ENCODE measurements at places on chromosomes 4 and X.

- DNase-seq: no peak
Measured at GRCh38 chrX:1531096-1531890, 5.7 kb downstream of the P2RY8 start.

- no peak for DNase-seq
Measured at GRCh38 chr4:145956288-145956890, 17.8 kb upstream of the ZNF827 start.

DNA sequence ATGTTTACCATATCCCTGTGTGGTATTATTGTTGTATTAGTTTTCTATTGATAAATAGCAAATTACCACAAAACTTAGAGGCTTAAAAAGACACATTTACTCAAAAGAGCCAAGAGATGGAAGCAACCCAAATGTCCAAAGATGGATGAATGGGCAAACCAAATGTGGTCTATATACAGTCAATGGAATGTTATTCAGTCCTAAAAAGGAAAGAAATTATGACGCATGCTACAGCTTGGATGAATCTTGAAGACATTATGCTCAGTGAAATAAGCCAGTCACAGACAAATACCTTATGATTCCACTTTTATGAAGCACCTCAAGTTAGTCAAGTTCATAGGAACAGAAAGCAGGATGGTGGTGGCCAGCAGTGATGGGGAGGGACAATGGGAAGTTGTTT lies 144.7 kb downstream of the QDPR start:
- DNase-seq: no peak

DNA sequence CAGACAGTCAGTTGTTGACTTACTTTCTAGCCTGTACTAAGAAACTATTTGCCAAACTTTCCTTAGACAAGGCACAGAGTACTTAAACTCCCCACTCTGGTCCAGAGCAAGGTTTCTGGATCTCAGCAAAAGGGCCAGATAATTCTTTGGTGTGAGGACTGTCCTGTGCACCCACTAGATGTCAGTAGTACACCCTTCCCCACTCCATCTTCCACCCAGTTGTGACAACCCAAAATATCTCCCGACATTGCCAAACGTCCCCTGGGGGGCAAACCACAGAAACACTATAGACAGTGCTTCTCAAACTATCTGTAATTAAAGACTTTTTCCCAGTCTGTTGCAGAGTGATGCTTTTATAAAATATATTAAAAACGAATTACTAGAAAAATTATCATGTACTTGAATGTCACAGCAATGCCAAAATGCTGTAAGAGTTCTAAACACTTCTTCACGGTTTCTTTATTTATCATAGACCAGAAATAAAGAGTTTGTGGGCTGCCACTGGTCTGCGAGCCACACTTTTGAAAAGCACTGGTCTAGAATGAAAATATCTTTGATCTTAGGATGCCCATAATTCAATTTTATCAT lies 203.5 kb downstream of the PRDM5 start:
- no peak for DNase-seq

- no peak for DNase-seq
Measured at GRCh38 chrX:88613338-88613737, 133.7 kb upstream of the CPXCR1 start.

GRCh38 chr4:3483471-3483921 lies 20.4 kb downstream of the DOK7 start:
- no peak for DNase-seq

- no peak for DNase-seq
Measured at GRCh38 chrX:134423606-134424005, 36.4 kb upstream of the HPRT1 start.

DNA sequence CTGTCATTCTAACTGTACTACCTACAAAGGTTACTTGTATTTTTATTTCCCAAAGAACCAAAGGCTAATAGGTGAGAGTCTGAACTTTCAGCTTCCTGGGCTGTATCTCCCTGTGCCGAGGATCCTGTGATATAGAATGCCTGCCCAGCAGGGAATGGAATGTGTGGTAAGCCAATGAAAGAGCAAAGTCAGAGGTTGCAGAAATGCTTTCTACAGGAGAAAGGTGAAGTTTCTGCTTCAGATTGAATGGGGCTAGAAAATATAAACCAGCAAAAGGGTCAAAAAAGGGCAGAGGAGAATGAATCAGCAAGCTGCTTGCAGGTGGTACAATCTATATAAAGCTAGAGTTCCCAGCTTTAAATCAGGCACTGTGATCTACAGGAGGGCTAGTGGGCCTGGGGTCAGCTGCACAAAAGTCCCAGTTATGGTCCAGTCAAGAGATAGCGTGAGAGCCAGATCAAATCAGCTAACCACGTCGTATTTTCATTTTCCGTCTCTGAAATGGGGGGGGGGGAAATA lies 146.1 kb downstream of the DCTD start:
- no peak for DNase-seq

GRCh38 chr4:142016031-142016430 lies 379.6 kb downstream of the IL15 start:
- DNase-seq: no peak

DNA sequence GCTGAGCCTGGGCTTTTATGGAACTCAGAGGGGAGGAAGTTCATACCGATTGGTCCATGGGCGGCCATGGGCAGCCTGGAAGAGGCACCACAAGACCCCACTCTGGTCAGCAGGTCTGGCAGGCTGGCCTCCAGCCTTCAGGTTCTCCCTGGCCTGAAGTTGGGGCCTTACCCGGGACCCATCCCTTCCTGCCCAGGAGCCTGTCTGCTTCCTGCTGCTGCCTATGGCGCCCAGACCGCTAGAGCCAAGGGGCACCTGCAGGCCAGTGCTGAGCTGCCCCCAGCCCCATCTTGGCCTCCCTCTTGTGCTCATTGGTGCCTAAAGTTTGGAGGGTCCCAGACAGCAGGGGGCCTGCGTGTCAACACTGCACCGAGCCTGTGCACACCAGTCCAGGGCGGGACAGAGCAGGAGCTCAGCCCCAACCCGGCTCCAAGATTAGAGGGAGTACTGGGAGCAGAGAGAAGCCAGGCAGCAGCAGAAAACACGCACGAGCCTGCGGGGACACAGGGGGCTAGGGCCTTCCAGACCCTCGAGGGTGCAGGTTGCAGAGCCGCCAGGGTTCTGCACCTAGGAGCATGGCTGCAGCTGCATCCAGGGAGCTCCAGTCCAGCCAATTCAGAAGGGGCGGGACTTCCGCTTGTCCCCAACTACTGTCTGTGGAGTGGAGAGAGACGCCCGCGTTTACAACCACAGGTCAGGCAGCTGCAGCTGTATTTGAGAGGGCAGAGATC lies 30.7 kb upstream of the ZNF280C start:
- no peak for DNase-seq

GRCh38 chrX:108090491-108091263 lies 665 bp downstream of the PSMD10 start:
- no peak for DNase-seq

DNA sequence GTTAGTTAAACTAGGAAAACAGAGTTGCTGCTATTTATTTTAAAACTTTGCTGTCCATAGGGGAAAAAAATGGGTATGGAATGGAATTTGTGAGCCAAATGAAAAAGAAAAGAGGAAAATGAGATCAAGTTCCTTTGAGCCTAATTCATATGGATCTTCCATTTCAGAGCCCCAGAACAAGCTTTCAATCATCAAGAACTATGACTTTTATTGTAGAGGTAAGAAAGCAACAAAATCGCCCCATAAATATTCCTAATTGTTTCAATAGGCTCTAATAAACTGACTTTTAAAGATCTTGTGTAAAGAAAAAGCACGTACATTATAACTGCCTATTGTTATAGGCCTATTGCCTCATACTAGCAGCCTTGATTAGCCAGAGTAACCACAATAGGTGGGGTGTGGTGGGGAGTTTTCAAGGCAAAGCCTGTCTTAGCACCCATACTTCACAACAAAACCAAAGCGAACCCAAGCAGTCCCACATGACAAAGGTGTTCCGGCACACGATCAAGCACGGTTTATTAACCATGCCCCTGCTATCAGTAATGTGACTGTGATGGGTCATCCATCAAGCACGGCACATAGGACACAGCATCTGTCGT lies 44.4 kb downstream of the RBM47 start:
- no peak for DNase-seq

- no peak for DNase-seq
Measured at GRCh38 chrX:108439961-108440696, 491 bp downstream of the COL4A5 start.

GRCh38 chr4:124640022-124640730 lies 72.4 kb downstream of the ANKRD50 start:
- DNase-seq: no peak

DNA sequence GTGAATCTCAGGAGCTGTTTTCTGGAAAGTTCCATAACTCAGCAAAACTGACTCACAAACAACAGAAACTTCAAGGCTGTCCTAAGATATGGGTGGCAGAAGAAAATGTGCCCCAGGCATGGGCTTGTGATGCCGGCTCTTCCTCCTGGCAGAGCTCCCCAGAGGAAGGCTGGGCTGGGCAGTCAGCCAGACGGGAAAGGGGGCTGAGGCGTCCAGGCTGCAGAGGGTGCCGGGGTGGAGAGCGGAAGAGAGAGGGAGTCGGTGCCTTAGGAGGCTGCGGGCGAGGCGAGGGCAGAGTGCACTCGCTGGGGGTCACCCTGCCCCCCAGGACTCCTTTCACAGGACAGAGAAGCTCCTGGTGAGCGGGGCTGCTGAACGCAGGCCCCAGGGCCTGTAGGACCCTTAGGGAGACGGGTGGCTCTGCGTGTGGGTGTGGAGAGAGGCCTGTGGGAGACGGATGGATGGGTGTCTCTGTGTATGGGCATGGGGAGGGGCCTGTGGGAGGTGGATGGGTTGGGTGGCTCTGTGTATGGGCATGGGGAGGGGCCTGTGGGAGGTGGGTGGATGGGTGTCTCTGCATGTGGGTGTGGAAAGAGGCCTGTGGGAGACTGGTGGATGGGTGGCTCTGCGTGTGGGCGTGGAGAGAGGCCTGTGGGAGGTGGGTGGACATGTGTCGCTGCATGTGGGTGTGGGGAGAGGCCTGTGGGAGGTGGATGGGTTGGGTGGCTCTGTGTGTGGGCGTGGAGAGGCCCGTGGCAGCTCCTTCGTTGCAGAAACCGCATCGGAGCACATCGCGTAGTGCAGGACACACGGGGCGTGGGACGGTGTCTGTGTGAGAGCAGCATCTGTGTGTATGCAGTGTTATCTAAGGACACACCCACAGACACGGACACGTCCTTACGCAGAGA lies 15.9 kb downstream of the PCGF3 start:
- no peak for DNase-seq

- no peak for DNase-seq
Measured at GRCh38 chr4:1501754-1502500, 95.7 kb upstream of the NKX1-1 start.
